Activated T-cell treated with anti-CD3 and anti-CD28 coated beads, Interleukin-2, amount 50 U/mL, for 72 hours (primary cell): ENCODE measurements at places on chromosomes 2 and 18. TPM values are rescaled to one million over a fixed set of nuclear protein-coding genes. Genes with fewer than 3 reads are reported as not detected.
A peak's percentile ranks its signal among the peaks of the same experiment; 100 is the strongest.

The TRAPPC8 gene
- total RNA-seq, result 39.1 TPM

The PROC gene
- total RNA-seq, result not detected

The ALPI gene
- not detected for total RNA-seq

The PIAS2 gene
- 23.4 TPM for total RNA-seq

The RHBDD1 gene
- 49.4 TPM for total RNA-seq

The HOXD10 gene
- total RNA-seq, result not detected

The KCNK3 gene
- not detected for total RNA-seq

GRCh38 chr2:178315078-178315477 lies 120.8 kb downstream of the OSBPL6 start:
- H3K4me3 ChIP-seq, result no peak overlapping the region
- no peaks in the 10 kb centered on the region for H3K36me3 ChIP-seq
- DNase-seq, result no peak
- no peaks in the 10 kb centered on the region for H3K4me1 ChIP-seq
- peaks cover 26% of the 10 kb centered on the region for H3K27me3 ChIP-seq
- no peak overlapping the region for H3K27ac ChIP-seq

DNA sequence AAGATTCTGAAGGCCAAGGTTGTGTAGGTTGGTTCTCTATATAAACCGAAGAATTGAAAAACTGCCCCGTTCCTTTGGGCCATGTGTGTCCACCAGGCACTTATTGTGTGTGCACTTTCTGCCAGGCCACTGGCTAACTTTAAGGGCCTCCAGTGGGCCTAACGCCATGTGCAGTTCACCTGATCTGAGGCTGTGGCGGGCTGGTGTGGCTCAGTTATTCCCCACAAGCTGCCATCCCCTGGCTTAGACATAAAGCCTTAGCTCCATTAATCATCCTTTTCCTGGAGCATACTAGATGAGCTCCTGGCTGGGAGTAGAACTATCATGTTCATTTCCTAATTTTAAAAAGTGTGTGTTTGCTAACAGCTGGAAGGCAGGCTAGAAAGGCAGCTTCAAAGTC lies 304.1 kb upstream of the TNP1 start:
- peaks cover 24% of the 10 kb centered on the region for H3K4me1 ChIP-seq
- H3K36me3 ChIP-seq, result no peaks in the 10 kb centered on the region

DNA sequence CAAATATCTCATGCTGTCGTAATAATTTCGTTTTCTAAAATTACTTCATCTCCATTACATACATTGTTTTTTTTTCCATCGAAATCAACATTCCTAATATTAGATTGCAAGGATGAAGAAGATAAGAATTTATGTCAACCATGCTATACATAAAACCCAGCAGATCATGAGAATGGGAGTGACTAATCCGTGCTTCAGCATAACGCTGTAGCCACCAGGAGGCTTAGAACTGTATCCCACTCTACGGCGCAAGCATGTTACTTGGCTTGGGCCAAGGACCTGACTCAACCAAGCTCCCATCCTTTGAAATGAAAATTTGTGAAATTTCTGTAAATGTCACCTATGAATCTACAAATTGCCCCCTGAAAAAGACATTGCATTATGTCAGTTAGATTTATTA lies 392.5 kb downstream of the FIGN start:
- DNase-seq, result no peak
- no peaks in the 10 kb centered on the region for H3K4me1 ChIP-seq
- no peaks in the 10 kb centered on the region for H3K36me3 ChIP-seq
- no peak overlapping the region for H3K4me3 ChIP-seq

GRCh38 chr2:241540771-241541561 lies 17.6 kb upstream of the BOK start:
- H3K27ac ChIP-seq, result no peak overlapping the region
- peaks cover 6% of the 10 kb centered on the region for H3K4me1 ChIP-seq
- peaks cover 16% of the 10 kb centered on the region for H3K27me3 ChIP-seq
- peak overlapping the region; percentile 60 for H3K4me3 ChIP-seq

GRCh38 chr2:42879913-42880737 lies 87.7 kb upstream of the HAAO start:
- no peak for DNase-seq
- H3K4me3 ChIP-seq, result no peak overlapping the region
- no peaks in the 10 kb centered on the region for H3K36me3 ChIP-seq
- no peaks in the 10 kb centered on the region for H3K27me3 ChIP-seq
- H3K27ac ChIP-seq, result no peak overlapping the region
- peaks cover 30% of the 10 kb centered on the region for H3K4me1 ChIP-seq

DNA sequence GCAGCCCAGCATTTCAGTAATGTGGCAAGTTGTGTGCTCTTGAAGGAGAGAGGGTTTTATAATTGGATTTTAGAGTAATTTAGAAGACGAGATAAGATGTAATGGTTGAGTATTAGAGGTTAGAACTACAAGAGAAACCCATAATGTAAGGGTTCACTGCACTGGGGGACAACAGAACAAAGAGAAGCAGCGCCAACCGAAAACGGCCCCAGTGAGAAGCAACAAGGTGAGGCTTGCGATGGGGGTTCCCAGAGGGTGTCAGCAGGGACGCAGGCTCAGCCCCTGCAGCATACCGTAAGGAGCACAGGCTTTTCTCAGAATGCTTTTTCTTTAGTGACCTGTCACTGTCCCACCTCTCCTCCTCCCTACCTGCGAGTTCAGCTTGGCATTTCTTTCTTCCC lies 183.9 kb upstream of the ETAA1 start:
- H3K27me3 ChIP-seq, result no peaks in the 10 kb centered on the region
- H3K27ac ChIP-seq, result no peak overlapping the region
- DNase-seq, result no peak
- H3K4me1 ChIP-seq, result no peaks in the 10 kb centered on the region
- no peaks in the 10 kb centered on the region for H3K36me3 ChIP-seq

DNA sequence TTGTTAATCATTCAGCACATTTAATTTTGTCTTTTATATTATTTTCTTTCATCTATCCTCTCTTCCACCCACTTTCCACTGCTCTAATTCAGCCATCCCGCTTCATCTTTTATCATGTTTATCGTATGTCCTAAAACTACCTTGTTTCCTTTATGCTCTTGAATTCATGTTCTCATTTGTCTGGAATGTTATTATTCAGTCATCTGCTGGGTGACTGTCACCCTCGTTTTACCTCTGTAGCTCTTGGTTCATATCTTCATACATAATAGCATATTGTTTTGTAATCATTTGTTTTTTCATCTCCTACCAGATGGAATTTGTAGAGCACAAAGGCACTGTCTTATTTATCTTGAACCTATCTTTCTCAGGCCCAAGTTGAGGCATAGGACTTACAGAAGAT lies 37.0 kb downstream of the SMCHD1 start:
- no peak for DNase-seq
- H3K4me1 ChIP-seq, result peaks cover 20% of the 10 kb centered on the region
- H3K4me3 ChIP-seq, result no peak overlapping the region
- H3K27me3 ChIP-seq, result no peaks in the 10 kb centered on the region
- H3K27ac ChIP-seq, result peak overlapping the region; percentile 29

DNA sequence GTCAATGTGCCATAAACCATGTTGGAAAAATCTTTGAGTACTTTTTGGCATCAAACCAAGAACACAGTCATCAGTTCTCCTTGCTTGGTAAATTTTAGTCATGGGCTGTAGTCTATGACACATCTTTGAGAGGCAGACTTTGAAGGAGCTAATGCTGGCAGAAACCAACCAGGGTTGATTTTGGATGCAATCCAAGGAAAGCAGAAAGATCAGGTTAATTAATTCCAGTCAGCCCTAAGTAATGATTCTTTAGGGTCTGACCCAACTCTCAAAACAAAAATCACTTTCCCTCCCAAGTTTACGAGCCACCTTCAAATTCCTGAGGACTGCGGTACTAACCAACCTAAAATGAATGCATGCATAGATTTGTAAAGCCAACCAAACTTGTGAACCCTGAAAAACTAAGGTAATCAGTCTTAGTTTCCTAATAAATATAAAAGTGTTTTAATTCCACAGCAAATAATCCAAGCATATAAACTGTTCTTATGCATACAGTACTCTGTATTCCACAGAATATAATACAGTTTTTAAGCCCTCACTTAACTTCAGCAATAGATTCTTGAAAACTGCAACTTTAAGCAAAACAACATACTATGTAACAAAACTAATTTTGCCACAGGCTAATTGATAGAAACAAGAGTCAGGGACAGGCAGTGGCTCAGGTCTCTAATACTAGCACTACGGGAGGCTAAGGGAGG lies 22.0 kb downstream of the AP1S3 start:
- H3K27ac ChIP-seq, result peak overlapping the region; percentile 71
- no peak for DNase-seq
- no peaks in the 10 kb centered on the region for H3K27me3 ChIP-seq
- H3K36me3 ChIP-seq, result no peaks in the 10 kb centered on the region
- no peak overlapping the region for H3K4me3 ChIP-seq

DNA sequence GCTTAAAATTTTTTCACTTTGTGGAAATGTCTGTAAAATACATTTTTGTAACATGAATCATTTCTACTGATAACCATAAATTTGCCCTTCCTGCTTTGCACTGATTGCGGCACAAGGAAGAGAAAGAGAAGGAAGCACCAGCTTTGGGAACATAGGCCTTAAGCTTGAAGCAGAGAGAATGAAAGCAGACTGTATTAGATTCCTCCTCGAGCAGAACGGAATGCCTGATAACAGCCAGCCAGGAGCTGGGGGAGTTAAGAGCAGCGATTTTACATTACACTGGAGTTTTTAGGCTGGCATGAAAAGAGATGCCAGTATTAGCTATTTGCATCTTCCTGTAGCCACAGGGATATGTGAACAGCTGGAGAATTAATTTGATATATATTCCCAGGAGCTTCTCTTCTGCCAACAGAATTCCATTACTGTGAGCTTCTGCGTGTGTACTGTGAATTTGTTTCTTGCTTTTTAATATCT lies 33.5 kb downstream of the CRIM1 start:
- peaks cover 10% of the 10 kb centered on the region for H3K4me1 ChIP-seq
- H3K27me3 ChIP-seq, result peaks cover 7% of the 10 kb centered on the region
- H3K27ac ChIP-seq, result no peak overlapping the region
- DNase-seq, result no peak

DNA sequence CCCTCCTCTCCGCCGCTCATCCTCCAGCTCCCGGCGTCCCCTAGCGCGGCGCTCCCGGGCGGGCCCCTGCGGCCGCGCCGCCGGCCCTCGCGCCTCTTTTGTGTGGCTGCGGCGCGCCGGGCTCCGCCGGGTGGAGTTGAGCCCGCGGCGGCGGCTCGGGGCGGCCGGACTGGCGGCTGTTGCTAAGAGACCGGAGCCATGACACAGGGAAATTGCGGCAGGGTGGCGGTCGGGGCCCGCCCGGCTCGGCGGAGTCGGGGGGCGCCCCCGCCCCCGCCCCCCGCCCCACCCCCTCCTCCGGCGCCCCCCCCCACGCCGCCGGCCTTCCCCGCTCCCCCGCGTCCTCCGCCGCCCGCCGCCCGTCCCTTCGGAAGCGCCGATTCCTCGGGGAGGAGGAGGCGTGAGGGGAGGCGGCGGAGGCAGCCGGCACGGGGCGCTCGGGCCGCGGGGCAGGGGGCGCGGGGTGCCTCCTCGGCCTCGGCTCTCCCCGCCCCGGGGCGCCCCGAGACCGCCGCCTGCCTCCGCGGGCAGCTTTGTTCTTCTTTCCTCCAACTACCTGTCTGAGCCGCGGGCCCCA lies at the start of gene TMEM200C:
Gene TMEM200C, minus strand, starts transcription at position 224 of the 577 bp plus-strand sequence. CDS start 3,459 bp downstream, outside the sequence.
- peak within 1 kb of the TSS; percentile 75 for H3K4me3 ChIP-seq
- peak; percentile 14 for DNase-seq
- no peak within 1 kb of the TSS for H3K27ac ChIP-seq
- no peaks in the 10 kb centered on the region for H3K4me1 ChIP-seq
- peaks cover 81% of the 10 kb centered on the region for H3K27me3 ChIP-seq

DNA sequence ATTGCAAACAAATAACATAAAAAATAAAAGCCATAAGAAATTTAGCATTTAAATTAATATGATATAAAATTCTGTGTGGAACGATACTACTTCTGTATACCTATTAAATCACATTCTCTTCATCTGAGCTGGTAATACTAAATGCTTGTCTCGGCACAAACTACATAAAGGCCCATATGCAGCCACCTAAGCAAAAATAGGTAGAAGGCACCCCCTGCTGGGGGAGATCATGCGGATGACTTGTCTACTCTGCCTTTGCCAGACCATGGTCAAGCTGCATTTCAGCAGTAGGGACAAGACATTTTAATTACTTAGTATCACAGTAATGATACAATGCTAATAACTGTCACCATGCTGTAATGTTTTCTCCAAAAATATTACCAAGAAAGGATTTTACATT lies 108.0 kb downstream of the CDH19 start:
- no peak overlapping the region for H3K4me3 ChIP-seq
- no peak overlapping the region for H3K27ac ChIP-seq

GRCh38 chr18:12520442-12520992 lies 112.8 kb downstream of the PRELID3A start:
- no peak overlapping the region for H3K27ac ChIP-seq
- H3K4me1 ChIP-seq, result no peaks in the 10 kb centered on the region
- no peaks in the 10 kb centered on the region for H3K27me3 ChIP-seq

- no peaks in the 10 kb centered on the region for H3K4me1 ChIP-seq
- no peak overlapping the region for H3K4me3 ChIP-seq
- peaks cover 31% of the 10 kb centered on the region for H3K27me3 ChIP-seq
- no peak for DNase-seq
- H3K36me3 ChIP-seq, result no peaks in the 10 kb centered on the region
Measured at GRCh38 chr2:41990688-41991087, 57.1 kb upstream of the PKDCC start.

DNA sequence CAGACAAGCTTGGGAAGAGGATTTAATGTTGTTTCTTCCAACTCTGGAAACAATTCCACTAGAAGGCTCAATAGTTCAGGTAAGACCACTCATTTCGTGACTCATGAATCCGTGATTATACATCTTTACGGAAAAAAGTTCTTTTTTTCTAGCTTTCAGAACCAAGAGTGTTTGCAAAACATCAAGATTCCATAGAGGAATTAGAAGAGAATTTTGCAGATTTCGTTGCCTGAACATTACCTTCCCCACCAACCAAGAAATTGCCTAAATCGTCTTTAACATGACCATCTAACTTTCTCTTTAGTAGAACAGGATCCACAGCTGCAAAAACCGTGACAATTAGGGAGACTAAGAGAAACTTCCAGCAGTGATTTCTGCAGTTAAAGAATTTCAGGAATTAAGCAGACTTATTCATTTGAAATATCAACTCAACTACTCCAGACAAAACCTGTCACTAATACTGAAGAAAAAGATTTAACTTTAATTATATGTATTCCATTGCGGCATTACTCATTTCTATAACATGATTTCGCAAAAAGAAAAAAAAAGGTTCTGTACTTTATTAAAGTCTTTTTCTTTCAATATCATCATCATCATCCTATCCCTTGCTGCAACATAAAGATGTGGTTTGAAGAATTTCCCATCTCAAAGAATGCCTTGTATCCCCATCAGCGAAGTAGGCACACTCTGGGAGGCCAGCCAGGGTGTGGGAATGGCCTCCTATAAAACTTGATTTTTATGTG lies 1.9 kb upstream of the NAB1 start:
- peaks cover 44% of the 10 kb centered on the region for H3K4me1 ChIP-seq
- H3K27me3 ChIP-seq, result no peaks in the 10 kb centered on the region
- peak overlapping the region; percentile 65 for H3K27ac ChIP-seq
- H3K36me3 ChIP-seq, result peaks cover 11% of the 10 kb centered on the region
- H3K4me3 ChIP-seq, result peak overlapping the region; percentile 85

GRCh38 chr2:219149667-219150066 lies 10.9 kb downstream of the NHEJ1 start:
- H3K27me3 ChIP-seq, result no peaks in the 10 kb centered on the region
- H3K36me3 ChIP-seq, result peaks cover 8% of the 10 kb centered on the region
- no peak overlapping the region for H3K27ac ChIP-seq
- DNase-seq, result no peak
- no peak overlapping the region for H3K4me3 ChIP-seq
